Epithelial cell of esophagus (primary cell): ENCODE measurements at places on chromosomes 5 and 9.

- DNase-seq = no peak
Observed at GRCh38 chr5:178454303-178454702, 135.9 kb downstream of the COL23A1 start.

DNA sequence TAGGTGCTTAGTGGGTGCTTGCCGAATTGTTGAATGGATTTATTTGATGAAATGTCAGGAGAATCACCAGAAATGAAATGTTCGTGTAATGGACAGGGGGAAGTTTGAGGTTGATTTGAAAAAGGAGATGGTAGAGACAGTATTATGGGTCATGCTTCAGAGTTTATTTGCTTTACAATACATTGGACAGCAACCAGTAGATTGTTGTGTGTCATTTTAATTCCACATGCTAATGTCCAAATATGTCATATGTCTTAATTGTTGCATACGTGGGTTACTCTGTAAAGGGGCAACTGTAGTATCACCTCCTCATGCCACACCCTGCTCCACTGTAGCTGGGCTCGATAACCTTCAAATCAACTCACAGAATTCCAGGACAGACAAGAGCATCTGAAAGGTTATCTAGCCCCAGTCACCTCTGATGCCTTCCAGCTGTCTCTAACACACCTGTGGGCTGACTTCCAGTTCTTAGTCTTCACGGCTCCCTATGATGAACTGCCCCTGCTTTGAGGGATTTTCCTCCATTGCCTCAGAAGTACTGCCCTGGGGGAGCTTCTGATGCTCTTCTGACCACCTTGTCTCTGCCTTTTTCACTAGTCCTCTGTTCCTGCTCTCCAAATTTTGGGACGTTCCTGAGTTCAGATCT is 1.7 kb downstream of the PDCD1LG2 start:
- peak; percentile 43 for DNase-seq

DNA sequence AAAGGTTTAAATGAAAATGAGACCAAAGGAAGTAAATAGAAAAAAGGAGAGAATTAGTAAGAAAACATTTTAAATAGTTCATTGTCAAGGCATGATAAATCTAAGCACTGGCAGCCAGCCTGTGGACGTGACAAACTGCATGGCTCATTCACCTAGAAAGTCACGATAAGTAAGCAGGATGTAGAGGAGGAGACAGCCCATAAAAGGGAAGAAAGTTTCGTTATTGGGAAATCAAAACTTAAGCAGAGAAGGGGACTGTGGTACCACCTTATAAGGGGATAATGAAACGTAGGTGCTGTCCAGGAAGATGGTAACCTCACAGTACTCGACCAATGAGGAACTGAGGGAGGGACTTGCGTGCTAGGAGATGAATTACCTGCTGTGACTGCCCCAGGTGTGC is 494.5 kb upstream of the GRAMD2B start:
- DNase-seq = peak; percentile 2

GRCh38 chr9:19598722-19599121 is 189.9 kb downstream of the ACER2 start:
- no peak for DNase-seq

GRCh38 chr5:54841481-54841880 is 143.9 kb downstream of the ESM1 start:
- DNase-seq = no peak

DNA sequence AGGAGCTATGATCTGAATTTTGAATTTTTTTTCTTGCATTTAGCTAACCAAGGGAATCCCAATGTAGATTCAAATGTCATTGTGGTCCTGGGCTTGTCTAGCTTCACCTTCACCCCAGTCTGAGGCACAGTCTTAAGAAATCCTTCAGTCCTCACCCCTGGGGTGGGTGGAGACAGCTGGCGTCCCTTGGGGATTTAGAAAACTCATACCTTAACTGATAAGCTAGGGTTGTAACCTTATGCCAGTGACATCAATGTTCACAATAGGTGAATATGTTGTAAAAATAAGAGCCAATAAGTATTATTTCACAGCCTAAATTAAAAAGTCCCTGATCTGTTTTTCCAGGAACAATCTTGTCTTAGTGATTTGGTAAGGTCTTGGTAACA is 4.6 kb downstream of the ISOC1 start:
- DNase-seq = no peak

GRCh38 chr5:173385832-173386360 is 57.7 kb upstream of the STC2 start:
- peak; percentile 85 for DNase-seq

DNA sequence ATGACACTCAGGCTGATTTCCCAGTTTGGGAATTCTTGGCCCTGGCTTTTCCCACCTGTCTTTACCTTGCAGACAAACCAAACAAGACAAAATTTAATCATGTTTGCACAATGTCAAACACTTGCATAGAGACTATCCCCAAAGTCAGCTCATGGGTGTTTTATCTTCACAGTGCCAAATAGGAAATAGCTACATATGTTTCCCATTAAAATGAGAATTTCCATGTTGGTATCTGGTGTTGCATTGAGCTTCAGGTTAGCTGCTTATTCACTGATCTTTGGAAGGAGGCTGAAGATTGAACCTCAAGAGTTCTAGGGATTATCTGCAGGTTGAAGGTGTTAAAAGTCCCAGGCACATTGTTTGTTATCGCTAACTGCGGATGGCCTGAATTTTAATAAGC is 19.5 kb downstream of the MAP1B start:
- DNase-seq = no peak

DNA sequence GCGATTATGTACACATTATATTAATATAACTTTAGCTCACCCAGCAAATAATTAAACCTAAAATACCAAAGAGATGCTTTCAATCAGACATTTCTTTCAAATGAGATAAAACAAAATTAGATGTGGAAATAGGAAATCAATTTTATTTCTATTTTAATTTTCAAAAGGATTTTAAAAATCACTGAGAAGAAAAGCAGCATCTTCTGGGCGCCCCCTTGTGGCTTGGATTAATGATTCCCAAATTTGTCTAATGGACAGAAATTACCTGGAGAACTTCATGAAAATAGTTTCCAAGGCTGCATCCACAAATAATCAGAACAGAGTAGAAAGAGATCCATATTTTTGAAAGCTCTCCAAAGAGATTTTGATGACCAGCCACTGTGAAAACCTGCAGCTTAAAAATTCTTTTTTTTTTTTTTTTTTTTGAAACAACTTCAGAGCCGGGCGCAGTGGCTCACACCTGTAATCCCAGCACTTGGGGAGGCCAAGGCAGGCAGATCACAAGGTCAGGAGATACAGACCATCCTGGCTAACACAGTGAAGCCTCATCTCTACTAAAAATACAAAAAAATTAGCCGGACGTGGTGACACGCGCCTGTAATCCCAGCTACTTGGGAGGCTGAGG is 50.9 kb upstream of the CEMIP2 start:
- peak; percentile 48 for DNase-seq

DNA sequence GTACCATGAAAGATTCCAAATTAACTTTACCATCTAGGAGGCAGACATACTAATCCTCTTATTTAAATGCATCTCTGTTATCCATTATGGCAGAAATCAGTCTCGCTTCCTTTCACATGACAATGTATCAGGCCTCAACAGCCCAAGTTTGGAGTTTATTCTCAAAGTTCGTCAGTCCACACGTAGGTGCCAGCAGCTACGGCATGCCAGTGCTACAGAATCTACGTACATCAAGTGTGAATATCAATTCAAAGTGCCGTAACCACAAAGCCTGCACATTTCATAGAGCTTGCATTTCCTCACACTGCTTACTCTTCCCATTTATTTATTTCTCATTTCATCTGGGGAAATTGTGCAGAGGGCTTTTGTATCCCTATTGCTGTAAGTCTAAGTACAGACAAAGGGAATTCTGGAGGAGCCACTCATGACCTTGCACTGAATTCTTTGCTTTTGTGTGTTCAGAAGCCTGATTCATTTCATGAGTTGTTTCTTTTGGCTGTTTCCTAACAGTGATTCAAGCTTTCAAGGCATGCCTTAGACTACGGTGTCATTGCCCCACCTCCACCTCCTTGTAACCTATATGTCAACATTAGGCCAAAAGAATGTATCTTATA is 10.0 kb downstream of the ENC1 start:
- DNase-seq = peak; percentile 97

GRCh38 chr5:169435506-169436229 is 134.7 kb upstream of the SLIT3 start:
- no peak for DNase-seq

DNA sequence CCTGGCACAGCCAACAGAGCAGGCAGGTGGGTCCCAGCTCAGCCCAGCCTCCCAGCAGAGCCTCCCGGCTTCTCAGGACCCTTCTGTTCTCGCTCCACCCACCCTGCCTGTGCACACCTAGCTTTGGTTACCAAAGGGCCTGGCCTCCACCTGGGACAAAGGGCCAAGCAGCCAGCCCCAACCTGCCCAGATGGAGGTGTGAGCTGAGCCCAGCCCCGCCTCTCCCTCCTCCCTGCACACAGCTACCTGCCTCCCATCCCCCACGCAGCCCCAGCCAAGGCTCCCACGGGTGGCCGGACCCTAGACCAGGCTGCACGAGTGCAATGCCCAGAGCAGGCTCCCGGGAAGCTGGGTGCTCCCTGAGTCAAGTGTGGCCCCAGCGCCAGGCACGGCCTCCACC is 5.6 kb downstream of the TPRN start:
- DNase-seq = peak; percentile 33

- DNase-seq = peak; percentile 37
Observed at GRCh38 chr5:97297063-97297703, 114.1 kb upstream of the RIOK2 start.
